ENCODE measurements at places on chromosomes 16 and 17. TPM values are rescaled to one million over a fixed set of nuclear protein-coding genes. Genes with fewer than 3 reads are reported as not detected.

The TBX2 gene
- total RNA-seq, result 12.4 TPM

The TMC8 gene
- total RNA-seq, result 3.1 TPM

DNA sequence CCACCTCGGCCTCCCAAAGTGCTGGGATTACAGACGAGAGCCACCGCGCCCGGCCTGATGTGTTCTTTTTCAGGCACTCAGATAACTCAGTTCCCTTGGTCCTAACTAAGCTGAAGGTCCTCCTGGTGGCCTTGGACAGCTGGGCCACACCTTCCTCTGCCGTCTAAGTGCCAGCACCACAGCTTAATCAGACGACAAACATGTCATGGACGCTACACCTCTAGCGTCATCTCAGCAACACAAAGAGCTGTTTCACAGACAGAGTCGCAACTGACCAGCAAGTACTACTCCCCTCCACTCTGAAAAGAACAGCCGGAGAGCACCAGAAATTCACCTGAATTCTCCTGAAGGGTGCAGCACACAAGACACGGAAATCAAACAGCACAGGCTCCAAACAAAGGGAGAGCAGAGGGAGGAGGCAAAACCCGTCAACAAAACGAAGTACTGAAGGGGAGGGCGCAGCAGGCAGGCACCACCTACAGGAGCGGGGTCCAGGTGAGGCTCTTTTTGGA lies 4.4 kb downstream of the TRAP1 start:
- no peak for DNase-seq

DNA sequence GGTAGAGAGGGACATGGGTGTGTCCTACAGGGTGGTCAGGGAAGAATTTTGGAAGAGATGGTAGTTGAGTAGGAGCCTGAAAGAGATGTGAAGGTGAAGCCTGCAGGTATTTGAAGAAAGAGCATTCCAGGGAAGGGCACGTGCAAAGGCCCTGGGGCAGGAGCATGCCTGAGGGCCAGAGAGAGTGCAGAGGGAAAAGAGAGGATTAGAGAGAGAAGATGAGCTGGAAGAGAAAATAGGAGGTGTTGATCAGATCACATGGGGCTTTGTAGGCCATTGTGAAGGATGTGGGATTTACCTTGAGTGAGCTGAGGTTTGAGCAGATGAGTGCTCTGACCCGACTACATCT lies 455.0 kb downstream of the HAPSTR1 start:
- no peak for DNase-seq

GRCh38 chr16:23013484-23013883 lies 135.8 kb downstream of the USP31 start:
- no peak for DNase-seq
